ENCODE measurements at places on chromosomes 16 and 17.
A peak's percentile ranks its signal among the peaks of the same experiment; 100 is the strongest.

DNA sequence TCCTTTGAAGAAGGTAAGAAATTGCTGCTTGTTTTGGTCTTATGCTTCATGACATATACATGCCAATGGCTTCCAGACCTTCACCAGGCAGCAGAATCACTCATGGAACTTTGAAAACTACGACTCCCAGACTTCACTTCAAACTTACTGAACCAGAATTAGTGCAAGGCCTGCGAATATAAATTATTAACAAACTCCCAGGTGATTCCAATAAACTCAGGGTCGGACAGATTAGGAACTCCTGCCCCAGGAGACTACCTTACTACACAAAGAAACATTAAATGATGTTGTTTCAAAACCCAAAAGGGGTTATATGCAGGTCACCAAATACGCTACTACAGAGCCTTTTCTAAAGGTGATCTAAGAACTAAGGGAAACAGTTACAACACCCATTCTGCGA is 20.4 kb downstream of the PSME3IP1 start:
- DNase-seq: no peak

DNA sequence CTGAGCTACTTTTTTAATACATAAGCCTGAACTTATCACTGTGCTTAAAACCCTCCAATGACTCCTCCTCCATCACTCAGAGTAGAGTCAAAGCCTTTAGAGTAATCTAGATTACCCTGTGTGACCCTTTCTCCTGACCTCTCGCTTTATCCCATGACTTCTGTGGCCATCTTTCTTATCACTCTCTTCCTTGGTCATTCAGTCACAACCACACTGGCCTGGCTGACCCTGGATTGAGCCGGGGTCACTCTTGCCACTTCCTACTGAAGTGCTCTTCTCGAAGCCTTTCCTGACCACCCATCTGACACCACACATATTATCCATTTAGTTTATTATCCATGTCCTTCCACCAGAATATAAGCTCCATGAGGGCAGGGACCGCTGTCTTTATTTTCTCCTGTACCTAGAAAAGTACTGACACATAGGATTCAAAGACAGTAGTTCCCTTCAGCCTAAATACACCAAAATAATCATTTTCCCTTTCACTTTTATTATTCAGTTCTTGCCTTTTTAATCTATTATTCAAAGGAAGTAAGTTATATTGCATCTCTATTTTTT is 28.0 kb upstream of the ABCA9 start:
- no peak for DNase-seq

- peak; percentile 55 for DNase-seq
Observed at GRCh38 chr17:75827308-75828075, 16.7 kb downstream of the UNC13D start.

DNA sequence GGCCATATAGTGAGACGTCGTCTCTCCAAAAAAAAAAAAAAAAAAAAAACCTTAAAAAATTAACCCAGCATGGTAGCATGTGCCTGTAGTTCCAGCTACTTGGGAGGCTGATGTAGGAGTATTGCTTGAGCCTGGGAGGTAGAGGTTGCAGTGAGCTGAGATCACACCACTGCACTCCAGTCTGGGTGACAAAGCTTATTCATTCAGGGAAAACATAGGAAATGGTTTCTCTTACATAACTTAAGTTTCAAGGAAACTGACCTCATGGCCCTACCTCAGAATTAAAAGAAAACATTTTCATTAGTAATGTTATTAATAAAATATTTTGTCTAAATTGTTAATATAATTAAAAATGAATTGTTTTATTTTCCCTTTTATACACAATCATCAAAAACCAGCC is 31.4 kb downstream of the COG1 start:
- no peak for DNase-seq

GRCh38 chr17:29326023-29326813 is 32.3 kb upstream of the NUFIP2 start:
- DNase-seq: no peak

DNA sequence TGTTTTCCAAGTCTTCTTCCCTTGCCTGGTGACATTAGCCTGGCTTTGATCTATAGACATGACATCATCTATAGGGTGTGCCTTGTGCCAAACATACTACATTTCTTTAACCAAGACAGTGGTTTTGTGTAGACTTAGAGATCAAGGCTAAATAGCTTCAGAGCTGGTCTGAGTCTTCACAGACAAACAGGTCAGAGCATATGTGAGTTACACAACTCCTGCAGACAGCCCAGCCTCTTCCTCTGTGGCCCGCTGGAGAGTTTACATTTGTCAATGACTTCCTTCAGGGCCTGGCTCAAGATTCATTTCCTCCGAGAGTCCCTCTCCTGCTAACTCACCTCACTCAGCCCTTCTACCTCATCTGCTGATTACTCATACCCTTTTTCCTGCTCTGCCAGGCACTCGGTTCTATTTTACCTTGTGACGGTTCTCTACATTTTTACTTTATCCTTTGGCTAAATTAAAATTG is 73.1 kb upstream of the TANC2 start:
- DNase-seq: peak; percentile 0

DNA sequence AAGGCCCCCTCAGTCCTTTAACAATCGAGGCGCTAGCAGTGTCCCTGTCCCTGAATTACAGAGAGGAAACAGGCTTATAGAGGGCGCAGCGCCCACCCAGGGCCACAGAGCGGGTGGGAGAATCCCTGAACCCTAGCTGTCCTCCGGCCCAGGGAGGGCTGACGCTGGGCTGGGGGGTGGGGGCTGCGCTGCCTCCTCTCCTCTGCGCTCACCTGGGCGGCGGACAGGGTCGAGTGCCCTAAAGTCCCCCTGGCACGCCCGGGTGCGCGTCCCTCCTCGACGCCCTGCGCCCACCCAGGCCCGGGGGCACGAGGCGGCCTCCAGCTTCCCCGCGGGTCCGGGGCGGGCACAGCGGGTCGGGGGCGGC is 200.4 kb upstream of the N4BP1 start:
- no peak for DNase-seq

GRCh38 chr16:14013571-14014283 is 57.4 kb upstream of the MRTFB start:
- DNase-seq: no peak

DNA sequence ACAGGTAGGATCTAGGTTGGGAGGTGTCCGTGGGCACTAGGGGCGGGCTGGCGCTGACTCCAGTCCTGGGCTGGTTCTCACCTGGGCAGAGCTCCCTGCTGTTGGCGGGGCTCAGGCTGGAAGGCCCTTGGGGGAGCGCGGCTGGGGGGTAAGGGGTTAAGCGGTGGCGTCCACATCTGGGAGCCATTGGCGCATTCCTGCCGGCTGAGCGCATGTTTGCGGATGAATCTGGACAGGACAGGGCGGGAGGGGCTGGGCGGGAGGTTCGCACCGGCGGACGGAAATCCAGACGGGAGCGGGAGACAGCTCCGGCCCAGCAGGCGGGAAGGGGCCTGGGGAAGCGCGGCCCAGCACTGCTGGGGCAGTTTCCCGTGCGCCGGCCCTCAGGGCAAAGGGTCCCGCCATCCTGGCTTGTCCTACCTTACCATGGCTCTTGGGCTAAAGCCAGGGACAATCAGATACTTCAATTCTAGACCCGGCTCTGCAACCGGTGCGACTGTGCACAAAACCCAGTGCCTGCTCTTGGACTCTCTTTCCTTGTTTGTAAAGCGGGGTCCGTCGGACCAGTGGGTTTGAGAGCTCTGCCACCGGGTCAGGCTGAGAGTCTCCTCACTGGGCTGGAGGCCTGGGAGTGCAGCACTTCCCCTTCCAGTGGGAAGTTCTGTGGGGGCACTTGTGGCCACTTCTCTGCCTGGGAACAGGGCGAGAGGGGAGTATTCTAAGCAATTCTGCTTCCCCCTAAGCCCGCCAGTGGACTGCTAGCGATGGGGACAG is 7.8 kb downstream of the RARA start:
- DNase-seq: no peak

GRCh38 chr17:2054512-2055291 is at the start of gene HIC1:
TSS of gene HIC1 (plus strand) at chr17:2055103. CDS start at chr17:2056691, 1,588 bp downstream.
- DNase-seq: peak; percentile 68

GRCh38 chr17:2770129-2770528 is 20.7 kb upstream of the CCDC92B start:
- DNase-seq: no peak

- DNase-seq: no peak
Observed at GRCh38 chr16:13402601-13403000, 501.2 kb downstream of the SHISA9 start.

DNA sequence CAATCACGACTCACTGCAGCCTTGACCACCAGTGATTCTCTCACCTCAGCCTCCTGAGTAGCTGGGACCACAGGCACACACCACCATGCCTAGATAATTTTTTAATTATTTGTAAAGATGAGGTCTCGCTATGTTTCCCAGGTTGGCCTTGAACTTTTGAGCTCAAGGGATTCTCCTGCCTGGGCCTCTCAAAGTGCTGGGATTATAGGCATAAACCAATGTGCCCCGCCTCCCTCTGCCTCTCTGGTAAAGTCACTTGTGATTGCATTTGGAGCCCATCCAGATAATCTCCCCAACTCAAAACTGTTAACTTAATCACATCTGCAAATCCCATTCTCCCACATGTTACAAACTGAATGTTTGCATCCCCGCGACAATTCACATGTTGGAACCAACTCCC is 11.8 kb upstream of the PECAM1 start:
- DNase-seq: no peak

- no peak for DNase-seq
Observed at GRCh38 chr17:61000911-61001310, 323.3 kb downstream of the BCAS3 start.

DNA sequence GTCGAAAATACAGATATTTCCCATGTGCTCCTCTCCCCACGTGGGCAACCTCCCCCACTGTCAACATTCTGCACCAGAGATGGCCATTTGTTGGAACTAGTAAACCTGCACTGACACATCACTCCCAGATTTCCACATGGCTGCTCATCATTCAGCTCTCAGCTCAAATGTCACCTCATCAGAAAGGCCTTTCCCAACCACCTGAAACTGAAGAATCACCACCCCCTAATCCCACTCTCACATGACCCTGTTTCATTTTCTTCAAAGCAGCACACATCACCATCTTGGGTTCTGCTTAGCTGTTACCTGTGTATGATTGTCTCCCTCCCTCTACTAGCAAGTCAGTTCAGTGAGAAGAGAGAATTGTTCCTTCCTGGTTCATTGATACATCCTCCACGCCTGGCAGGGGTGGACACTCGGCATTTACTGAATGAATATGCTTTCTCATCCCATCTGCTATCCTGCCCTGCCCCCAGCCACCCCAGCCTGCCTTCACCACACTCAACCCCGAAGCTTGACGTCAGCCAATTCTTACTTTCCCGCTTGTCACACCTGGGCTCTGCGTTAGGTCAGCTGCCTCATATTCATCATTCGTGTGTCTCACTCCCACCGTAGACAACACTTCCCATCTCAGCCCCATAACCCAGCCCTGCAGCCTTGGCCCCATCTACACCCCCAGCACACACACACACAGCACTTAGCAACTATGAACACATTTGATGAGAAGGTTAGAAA is 1.5 kb downstream of the C17orf114 start:
- no peak for DNase-seq

DNA sequence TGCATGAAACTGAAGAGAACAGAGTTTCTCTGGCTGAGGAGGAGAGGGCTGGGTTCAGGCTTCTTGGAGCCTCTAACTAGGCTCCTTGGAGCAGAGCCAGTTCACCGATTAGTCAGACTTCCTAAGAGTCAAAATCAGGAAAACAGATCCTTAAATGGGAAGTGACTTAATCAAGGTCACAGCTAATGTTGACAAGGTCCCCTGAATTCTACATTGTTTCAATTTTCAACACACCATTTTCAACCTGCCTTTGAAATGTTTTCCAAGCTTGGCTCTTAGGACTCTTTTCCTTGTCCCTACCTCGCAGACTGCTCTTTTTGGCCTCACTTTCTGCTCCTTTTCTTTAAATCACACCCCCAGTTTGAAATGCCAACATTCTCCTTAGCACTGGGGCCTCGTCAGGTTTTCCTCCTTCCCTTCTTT is 16.3 kb downstream of the MYL4 start:
- no peak for DNase-seq
